Left colon (tissue), 2 donors: ENCODE measurements at places on chromosomes 16 and 17.

- no peak for DNase-seq
These were observed 5.3 kb downstream of the UNC119 start for GRCh38 chr17:28547096-28547622.

GRCh38 chr17:65677932-65678331, 116.5 kb upstream of the AXIN2 start:
- no peak for DNase-seq

DNA sequence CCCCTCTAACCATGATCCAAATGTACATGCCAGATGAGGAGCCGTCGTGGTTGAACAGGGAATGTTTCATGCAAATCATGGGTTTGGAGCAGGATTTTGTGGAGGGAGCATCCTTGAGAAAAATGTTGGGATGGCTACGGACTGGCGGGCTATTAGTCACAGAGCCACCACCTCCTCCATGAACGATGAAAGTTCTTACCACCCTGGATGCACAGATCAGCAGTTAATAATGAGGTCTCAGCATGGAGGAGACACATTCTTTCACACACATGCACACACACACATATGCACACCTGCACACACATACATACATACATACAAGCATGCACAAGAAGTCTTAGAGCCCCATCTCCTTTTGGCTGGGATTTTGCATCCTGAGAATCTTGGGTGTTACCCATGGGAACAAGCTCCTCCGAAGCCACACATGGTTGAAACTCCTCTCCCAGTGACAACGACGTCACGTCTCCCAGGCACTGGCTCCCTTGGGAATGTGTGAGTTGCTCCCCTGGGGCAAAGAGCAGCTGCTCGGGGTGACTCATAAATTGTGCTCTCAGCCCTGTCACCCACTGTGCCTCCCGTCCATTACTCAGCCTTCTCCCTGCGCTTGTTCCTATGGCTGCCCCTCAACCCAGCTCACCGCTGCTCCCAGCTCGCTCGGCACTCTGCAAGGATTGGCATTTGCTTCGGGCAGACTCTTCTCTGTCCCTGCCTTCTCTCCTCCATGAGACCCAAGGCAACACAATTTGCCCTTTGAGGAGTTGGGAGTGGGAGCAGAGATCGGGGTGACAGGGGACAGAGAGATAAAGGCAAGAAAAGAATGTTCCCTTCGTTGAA, 344.6 kb downstream of the SOX9 start:
- DNase-seq, result peak; percentile 52

DNA sequence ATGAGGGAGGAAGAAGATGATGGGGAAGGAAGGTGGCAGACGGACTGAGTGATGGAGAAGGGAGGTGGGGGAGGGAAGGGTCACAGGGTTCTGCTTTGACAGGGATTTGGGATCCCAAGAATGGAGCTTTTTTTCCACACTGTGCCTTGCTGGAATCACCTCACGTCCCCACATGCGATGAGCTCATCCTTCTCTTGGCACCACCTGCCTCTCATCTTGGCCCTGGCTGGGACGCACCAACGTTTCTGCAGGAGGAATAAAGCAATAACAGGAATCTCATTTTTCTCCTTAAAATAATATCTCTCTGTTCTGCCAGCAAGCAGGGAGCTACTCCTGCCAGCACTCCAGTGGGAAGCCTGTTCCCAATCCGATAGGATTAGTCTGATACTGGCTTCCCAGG, 47.8 kb downstream of the MEOX1 start:
- no peak for DNase-seq

DNA sequence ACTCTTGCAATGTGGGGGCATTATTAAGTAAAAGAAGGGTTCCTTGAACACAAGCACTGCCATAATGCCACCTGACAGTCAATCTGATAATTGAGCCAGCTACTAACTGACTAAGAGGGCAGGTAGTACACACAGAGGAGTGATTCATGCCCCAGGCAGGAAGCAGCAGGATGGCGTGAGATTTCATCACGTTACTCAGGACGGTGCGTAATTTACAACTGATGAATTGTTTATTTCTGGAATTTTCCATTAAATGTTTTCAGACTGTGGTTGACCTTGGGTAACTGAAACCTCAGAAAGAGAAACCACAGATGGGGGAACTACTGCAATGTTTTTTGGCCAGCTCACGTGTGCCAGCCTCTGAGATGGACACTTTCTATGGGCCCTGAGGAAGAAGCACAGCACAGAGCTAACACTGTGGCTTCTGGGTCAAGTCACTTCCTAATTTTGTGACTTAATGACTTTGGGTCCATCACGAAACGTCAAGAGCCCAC, 46.7 kb downstream of the C17orf67 start:
- no peak for DNase-seq

DNA sequence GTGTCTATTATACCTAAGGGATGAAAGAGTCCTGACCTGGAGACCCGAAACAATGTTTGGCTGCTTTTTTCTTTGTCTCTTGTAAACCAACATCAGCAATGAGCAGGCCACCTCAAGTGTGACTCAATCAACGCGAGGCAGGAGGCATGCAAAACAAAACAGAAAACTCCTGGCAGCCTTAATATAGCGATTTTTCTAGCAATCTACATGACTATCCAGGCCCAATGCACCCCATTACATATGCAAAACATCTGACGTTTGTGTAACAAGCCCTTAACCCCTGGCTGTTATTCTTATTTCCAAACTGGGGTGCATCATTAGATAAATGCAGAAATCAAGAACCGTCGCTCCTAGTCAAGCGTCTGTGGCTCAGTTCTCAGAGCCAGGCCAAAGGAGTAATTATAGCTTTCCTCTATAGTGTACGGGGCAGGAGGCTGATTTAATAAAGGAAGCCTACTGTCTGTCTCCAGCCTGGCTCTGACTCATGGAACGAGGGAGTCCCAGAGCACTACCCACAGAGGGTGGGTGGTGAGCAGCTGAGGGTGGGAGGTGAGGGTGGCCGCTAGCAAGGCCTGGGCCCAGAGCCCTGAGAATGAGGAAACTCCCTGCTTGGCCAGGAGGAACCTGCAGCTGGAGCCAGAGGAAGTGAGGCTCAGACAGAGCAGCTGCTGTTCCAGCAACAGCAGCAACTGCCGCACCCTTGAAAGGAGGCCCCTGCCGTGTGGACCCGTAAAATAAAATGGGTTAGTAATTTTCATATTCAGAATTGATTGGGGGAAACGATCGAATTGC, 43.9 kb downstream of the CHD9 start:
- peak; percentile 90 for DNase-seq

DNA sequence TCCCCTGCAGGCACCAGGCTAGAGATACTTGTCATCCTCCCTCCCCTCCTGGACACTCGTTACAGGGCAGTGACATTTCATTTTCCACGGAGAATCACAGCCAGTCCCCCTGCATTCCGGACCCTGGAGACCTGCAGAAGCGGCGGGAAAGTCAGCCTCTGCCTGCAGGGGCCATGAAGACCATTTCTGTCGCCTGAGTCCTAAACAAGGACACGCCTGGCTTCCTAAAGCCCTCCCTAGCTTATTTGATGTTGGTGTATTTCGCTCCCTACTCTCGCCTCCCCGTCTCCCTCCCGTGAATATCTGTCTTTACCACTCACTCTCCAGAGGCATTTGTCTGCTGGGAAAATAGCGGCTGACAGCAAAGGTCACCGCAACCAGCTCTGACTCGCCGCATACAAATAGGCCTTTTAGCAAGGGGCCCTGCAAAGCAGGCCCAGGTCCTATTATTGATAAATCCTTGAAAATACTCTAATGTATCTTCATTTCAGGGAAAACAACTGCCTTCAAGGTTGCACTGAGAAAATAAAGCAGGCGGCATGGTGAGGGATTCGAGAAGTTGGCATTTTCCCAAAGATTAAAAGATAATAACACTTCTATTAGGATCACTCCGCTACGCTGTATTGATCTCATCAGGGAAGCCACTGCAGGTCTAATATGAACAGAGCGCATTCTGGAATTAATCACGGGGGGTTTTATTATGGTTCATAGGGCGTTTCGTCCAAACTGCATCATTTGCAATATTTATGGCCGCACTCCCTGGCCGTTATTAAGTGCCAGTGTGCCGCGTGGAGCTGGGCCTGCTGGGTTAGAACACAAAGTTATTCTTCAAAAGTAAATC, 447.1 kb upstream of the CDH5 start:
- DNase-seq, result no peak

GRCh38 chr16:50152351-50152806, 727 bp upstream of the TENT4B start:
- peak; percentile 67 for DNase-seq
